ENCODE measurements at places on chromosomes 2 and 18. TPM values are rescaled to one million over a fixed set of nuclear protein-coding genes. Genes with fewer than 3 reads are reported as not detected.

Gene PDE1A
- total RNA-seq = not detected

Gene ABCG8
- not detected for total RNA-seq

Gene RUFY4
- not detected for total RNA-seq

Gene SERPINB10
- total RNA-seq = not detected

Gene GALNT14
- 251 TPM for total RNA-seq

Gene CAMKMT
- 1.7 TPM for total RNA-seq

Gene GRP
- total RNA-seq = not detected

Gene ITPRIPL1
- total RNA-seq = not detected

- peak; percentile 93 for DNase-seq
Measured at GRCh38 chr2:103401621-103402020, 639.8 kb downstream of the TMEM182 start.

DNA sequence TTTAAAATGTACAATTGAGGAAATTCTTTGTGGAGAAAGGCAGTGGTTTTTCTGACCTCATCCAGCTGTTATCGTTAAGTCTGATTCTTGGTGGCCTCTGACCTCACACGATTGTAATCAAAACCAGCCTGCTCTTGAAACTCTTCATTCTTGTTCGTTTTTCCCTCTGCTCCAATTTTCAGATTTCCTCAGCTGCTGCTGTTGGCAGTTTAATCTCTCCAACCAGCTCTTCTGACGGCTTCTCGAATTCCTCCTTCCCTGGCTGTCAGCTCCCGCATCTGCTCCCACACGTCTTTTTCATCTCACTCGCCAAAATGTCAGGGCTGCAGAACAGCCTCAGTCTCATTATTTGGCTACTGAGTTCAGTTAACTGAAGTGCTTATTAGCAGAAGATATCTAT is 136.1 kb downstream of the DCDC2C start:
- no peak for DNase-seq

GRCh38 chr2:217047631-217048030 is 187.8 kb upstream of the TNP1 start:
- DNase-seq = no peak

GRCh38 chr18:21272016-21272579 is 30.1 kb downstream of the GREB1L start:
- no peak for DNase-seq

DNA sequence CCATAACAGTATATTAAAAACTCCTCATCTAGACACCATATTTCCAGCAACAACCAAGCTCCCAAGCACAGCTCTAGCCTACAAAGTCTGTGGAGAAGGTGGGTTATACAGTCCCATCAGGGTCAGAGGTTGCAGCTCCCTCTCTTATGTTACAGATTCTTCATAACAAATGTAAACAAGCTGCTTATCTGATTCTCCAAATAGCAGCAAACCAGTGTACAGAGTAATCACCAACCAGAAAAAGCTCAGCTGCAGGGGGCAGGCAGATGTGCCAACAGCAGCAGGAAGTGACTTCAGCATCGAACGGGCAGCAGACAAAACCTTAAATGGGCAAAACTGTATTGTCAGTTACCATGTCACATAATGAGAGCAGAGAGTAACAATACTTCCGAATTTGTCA is 52.9 kb upstream of the NABP1 start:
- no peak for DNase-seq

- DNase-seq = no peak
Measured at GRCh38 chr2:824954-825353, 125.7 kb upstream of the SNTG2 start.

- DNase-seq = no peak
Measured at GRCh38 chr18:59265246-59265973, 7.8 kb downstream of the RAX start.

DNA sequence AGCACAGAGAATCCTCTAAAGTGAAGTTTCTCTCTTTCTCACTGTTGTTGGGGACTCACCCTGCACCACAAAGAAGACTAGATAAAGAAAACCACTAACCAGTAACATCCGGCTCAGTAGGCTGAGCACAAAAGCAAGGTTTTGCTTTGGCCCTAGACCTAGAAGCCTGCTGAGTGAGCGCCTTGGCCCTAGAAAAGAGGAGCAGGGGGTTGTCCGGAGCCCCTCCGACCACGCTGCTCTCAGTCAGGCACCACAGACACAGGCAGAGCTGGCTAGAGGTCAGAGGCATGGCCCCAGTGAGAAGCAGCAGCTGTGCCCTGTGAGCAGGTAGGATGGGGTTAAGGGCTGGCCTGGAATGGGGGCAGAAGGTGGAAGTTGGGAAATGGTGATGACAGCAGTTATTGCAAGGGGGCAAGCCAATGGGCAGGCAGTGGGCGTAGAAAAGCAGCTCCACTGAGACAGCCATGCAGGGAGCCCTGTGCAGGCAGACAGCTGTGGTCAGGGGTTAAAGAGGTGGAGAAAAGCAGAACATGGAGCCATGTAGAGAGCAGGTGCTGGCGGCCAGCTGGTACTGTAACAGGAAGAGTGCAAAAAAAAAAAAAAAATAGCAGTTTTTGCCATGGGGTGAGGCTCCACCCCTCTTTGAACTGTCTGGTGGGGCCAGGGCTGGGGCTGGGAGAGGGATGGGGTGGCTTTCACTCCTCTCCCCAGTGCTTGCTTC is 36.9 kb upstream of the SLC14A1 start:
- no peak for DNase-seq

DNA sequence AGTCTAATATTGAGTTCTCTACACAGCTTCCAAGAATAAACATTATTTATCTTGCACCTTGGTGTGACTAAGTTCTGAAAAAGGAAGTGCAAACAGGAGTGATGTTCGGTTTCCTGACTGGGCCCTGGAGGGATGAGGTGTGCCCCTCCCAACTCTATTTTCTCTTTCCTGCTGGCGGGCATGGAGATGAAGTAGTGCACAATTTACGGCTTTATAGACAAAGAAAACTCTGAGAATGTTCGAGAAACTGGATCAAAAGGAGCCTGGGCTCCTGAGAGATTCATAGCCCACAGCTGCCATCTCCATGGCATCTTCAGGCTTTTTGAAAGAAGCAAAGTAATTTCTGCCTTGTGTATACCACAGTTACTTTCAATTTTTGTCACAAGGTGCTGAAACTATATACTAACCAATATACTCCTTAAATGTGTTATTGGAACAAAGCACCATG is 22.3 kb downstream of the LRATD1 start:
- no peak for DNase-seq

GRCh38 chr2:238228700-238229099 is 11.1 kb downstream of the HES6 start:
- DNase-seq = no peak

DNA sequence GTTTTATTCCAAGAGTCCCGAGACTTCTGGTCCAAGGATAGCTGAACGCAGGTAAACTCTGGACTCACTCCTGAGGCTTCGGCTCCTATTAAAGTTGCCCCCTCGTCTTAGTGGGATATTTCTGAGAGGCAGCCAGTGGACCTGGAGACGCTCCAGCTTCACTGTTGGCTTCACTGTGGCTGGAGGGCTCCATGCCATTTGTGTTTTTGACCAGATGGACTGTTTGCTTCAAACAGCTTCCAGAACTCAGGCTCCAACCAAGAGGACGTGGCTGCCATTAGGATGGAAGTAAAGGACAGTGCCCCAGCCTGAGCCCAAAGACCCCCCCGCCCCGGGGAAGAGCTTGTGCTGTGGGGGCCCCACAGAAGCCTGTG is 94.4 kb upstream of the LDAH start:
- DNase-seq = no peak

DNA sequence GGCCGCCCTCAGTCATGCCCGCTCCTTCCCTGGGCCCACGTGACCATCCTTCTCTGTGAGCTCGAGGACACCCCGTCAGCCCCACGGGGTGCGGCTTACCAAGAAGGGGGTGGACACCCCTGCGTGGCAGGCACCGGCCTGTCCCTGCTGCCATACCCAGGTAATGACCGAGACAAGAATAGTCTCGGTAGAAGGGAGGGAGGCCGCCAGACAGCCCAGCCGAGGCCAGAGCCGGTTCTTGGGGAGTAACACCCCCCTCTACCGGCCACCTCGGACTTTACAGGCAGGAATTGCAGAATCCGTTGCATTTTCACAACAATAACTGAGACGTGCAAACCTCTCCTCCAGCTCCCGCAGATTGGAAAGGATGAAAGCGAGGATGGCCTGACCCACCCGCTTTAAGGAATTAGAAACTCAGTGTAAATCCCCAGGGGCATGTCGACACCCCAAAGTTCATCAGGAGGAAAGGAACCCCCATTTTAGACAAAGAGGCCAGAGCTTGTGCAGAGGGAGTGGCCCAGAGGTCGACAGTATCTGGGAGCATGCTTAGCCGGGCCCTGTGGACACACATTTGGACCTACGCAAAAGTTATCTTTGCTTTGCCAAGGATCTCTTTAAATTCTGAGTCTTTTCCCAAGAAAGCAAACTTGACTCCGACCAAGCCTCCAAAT is 60.1 kb upstream of the GLI2 start:
- peak; percentile 77 for DNase-seq

GRCh38 chr2:187482796-187483195 is 34.7 kb upstream of the CALCRL start:
- DNase-seq = no peak

DNA sequence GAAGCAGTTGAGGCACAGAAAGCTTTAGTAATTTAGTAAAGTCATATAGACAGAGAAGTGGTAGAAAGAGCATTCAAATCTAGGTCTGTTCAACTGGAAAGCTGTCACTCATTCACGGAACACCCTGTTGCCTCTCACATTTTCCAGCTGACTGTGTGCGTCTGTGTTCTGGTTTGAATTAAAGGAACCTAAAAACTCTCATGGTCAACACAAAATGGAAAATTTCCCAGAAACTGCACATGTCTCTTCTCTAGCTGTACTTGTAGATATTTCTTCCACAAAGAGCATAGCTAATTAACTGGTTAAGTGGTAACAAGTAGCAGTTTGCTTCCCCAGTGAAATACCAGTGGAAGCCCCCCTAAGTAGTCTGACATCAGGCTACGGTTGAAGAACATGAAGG is 390.8 kb downstream of the TGIF1 start:
- DNase-seq = no peak

DNA sequence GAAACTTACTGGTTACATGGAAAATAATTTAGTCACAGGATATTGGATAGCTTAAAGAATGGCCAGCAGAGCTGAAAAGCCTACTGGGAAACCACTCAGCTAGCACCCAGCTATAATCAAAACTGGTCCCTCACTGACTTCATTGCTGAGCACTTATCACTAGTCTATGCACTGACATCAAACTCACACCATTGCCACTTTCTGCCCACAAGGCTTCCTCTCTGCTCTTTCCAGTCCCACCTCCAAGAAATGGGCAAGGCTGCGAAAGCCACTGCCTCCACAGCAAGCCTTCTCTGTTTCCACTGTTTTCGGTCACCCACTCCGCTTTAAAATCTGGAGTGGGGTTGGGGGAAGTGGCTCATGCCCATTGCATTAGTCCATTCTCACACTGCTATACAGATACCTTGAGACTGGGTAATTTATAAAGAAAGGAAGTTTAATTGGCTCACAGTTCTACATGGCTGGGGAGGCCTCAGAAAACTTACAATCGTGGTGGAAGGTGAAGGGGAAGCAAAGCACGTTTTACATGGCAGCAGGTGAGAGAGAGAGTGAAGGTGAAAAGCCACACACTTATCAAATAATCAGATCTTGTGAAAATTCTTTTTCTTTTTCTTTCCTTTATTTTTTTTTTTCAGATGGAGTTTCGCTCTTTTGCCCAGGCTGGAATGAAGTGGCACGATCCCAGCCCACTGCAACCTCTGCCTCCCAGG is 77.0 kb upstream of the CERS6 start:
- no peak for DNase-seq

GRCh38 chr2:42117923-42118753 is 51.0 kb upstream of the EML4 start:
- peak; percentile 85 for DNase-seq

DNA sequence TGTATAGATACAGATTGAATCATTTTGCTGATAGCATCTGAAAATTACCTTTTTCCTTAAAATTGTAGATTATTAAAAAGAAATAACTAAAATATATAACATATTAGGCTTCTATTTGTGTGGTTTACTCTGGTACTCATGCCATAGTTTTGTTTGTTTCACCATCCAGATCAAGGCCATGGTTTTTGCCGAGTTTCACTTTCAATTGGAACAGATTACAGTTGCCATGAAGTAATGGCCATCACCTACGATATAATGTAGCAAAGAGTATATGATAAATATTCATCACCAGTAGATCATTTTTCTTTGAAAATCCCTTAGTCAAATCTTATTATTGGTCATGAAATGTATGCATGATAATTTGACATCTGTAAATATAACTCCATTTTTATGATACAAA is 11.9 kb upstream of the DNAH7 start:
- no peak for DNase-seq

- no peak for DNase-seq
Measured at GRCh38 chr2:60318544-60318943, 234.9 kb downstream of the BCL11A start.

- no peak for DNase-seq
Measured at GRCh38 chr2:43041173-43041591, 185.2 kb downstream of the ZFP36L2 start.
